NCI-H187 treated with DMSO at 0.1 percent for 48 hours (cell line): ENCODE measurements at places on chromosomes 4 and X.

DNA sequence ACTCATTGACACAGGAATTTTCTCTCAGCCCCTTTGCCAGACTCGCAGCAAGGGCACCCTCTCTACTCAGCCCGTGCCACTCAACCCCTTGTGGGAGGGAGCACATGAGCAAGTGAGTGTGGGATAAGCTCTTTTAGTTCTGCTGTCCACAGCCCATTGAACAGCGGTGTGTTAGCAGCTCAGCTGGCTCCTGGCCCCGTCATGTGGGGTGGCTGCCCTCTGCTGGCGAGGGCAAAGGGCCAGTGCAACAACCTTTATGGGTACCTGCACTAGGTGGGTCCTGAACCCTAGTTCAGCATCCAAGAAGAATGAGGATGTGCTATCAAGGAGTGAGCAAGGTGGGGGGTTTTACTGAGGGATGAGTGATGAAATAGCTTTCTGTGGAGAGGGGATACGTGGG, 85.0 kb upstream of the ZNF81 start:
- no peak for DNase-seq

DNA sequence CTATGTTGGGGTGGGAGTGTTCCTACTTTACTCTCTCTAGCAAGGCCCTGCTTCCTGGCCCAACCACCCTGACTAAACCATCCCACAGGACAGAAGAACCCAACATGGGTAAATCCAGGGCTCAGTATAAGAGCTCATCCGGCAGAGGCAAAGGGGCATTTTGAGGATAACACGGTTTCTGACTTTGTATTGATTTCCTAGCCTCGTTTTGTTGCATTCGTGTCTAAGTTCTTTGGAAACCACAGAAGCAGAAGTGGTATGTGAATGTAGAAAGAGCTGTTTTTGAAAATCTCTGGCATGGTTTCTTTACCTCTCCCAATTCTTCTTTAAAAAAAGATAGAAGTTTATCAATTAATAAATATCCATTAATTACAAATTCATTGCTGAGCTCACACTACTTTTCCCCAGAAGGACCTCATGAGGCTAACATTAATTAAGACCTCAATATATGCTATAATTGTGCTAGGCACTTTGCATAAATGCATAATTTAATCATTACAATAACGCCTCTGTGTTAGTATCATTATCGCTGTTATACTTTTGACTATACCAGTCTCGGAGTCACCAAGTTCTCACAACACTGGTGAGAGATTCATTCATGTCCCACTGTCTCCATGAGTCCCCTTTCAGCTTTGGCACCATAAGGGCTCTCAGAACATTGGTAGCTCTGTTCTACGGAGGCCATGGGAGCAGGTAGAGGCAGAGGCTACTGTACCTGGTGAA, 5.8 kb upstream of the CLNK start:
- DNase-seq = no peak

- no peak for DNase-seq
Measured at GRCh38 chr4:6942238-6942800, 32.7 kb downstream of the TBC1D14 start.

DNA sequence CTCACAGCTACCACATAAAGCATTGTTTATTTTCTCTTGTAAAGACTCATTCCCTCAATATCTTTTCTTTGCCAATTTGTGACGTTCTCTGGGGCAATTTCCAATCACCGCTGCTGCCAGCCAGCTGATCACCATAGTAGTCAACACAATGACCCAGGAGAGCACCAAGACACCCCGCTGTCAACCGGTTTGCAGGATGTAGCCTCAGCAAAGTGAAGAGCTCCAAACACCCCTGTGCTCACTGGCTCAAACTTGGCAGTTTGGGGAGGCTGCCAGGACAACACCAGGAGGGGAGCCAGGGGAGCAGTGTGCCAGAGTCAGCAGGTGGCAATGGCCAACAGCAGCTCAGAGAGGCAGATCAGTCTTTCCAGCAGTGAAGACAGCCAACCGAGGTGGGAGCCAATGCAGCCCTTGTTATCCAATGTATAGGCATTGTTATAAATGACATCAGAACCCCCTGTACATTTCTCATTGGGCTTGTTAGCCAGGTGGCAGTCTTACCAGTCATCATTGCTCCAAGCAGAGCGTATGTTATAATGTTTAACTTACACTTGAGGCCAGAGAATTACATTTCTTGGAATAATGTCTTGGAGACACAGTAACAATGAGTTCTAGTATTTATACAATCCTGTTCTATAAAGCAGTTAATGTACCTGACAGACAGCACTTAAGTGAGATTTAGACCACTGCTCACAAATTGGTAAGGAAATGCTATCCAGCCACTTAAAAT, 274.9 kb upstream of the GK2 start:
- no peak for DNase-seq

GRCh38 chr4:164212134-164212533, 541.8 kb upstream of the SMIM31 start:
- DNase-seq = no peak

DNA sequence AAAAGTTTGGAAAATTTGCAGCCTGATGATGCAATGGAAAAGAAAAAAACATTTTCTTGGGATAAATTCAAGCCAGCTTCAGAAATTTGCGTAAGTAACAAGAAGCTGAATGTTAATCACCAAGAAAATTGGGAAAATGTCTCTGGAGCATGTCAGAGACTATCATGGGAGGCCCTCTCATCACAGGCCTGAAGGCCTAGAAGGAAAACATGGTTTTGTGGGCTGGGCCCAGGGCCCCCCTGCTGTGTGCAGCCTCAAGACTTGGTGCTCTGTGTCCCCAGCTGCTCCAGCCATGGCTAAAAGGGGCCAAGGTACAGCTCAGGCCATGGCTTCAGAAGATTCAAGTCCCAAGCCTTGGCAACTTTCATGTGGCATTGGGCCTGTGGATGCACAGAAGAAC, 1049.8 kb upstream of the GRIA3 start:
- no peak for DNase-seq

- no peak for DNase-seq
Measured at GRCh38 chrX:131262738-131263679, 26.1 kb downstream of the IGSF1 start.

- no peak for DNase-seq
Measured at GRCh38 chr4:2935762-2936743, 27.2 kb downstream of the NOP14 start.

- DNase-seq = no peak
Measured at GRCh38 chr4:128525992-128526630, 238.5 kb upstream of the PGRMC2 start.
